ENCODE measurements at places on chromosomes 4 and X. TPM values are rescaled to one million over a fixed set of nuclear protein-coding genes. Genes with fewer than 3 reads are reported as not detected.

DNA sequence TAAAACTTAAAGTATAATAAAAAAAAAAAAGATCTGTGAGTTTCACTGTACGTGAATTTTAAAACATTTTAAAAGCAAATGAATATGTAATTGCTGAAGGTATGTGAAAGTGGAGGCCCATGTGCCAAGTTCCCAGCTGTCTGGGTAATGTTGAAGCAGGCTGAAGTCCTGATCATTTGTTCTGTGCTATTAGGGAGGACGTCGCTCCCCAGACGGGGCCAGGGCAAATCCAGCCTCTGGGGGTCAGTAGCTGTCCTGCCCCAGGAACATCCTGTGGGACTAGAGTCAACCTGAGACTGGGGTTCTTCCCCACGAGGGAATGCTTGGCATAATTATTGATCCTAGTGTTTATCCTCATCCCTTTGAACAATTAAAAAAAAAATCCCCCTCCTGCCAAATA, 48.8 kb downstream of the PDE5A start:
- DNase-seq: no peak

DNA sequence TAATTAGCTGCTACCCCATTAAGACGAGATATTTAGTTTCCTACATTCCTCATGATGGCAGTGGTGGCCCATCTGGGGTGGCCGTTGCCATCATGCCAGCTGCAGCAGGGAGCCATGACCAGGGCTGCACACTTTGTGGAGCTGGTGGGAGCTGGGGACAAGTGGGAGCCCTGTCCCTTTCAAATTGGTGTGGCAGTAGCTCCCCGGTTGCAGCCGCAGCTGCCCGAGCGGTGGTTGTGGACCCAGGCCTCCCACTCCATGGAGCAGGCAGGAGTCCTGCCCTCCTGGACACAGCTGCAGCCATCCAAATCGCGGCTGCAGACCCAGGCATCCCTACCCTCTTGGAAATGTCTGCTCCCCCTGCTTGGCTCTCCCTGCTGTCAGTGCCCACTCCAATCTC, 9.3 kb upstream of the SYTL5 start:
- DNase-seq: no peak

GRCh38 chr4:70583952-70584834, 7.9 kb upstream of the AMBN start:
- DNase-seq: no peak

EDA gene
- total RNA-seq: 2.4 TPM

SLC6A14 gene
- total RNA-seq: not detected

NXF2B gene
- not detected for total RNA-seq

ZNF280C gene
- 5.2 TPM for total RNA-seq

Data from CD8-positive, alpha-beta T cell (primary cell).